Stimulated activated CD4-positive, alpha-beta T cell treated with anti-CD3 and anti-CD28 coated beads, Interleukin-1b, Interleukin-23, amount 100 ng/mL, for 4 hours (primary cell): ENCODE measurements at places on chromosomes 5 and 9.

- no peak for DNase-seq
Measured at GRCh38 chr5:175734016-175734415, 76.1 kb downstream of the HRH2 start.

- DNase-seq: no peak
Measured at GRCh38 chr9:133526721-133527321, 2.1 kb upstream of the MYMK start.

- DNase-seq: peak; percentile 29
Measured at GRCh38 chr9:2053883-2054845, 39.0 kb downstream of the SMARCA2 start.

DNA sequence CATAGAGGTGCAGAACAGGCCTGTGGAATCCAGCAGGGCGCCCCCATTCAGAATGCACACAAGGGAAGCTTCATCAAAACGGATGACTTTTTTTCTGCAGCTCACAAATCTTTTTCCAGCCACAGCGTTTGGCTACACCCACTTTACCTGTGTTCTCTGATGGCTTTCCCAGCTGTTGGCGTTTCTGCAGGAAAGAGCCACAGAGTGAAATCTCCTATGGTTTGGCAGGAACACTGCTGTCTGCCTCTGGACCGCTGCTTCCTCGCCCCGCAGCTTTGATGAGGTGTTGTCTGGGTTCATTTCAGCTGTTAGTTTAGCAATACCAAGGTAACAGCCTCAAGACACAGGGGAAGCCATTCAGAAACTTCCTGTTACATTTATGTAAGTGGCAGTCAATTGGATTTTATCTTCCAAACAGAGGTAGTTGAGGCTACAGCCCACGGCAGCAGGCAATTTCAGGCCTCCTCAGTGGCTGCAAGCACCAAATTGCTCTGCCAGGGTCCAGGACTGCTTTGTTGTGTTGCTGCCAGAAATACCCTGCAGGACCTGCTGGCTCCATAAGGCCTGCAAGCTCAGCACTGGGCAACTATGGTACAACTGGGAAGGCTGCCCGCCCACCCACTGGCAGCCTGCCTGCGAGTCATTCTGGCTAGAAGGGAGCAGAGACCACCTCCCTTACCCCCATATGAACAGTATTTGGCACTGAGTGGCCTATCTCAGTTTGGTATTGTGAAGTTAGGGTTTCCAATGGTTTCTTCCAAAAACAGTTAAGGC, 96.7 kb downstream of the MVB12B start:
- DNase-seq: no peak

DNA sequence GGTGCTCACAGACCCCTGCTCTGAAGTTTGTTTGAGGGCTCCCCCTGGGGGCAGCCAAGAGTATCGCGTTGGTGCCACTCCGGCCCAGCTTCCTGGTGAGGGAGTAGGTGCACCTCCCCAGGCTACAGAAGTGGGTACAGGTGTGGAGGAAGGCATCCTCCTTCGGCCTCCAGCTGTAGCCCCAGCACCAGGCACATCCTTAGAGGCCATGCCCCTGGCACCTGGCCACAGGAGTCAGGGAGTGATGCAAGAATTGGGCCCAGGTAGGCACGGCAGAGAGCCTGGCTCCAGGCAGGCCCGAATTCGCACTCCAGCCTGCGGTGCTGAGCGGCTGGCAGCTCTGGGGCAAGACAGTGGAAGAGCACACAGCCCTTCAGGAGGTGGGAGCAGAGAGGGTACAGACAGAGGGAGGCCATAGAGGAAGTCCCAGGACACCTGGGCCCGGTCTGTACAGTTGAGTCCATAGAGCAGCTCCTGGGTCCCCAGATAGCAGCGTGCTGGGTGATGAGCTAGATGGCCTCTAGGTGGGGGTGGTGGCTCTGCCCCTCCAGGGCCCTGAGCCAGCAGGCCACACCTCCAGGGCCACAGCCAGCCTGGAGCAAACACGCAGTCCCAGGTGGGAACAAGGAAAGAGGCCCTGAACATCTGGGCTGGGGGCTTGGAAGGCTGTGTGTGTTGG, 2.4 kb downstream of the SAPCD2 start:
- peak; percentile 82 for DNase-seq

DNA sequence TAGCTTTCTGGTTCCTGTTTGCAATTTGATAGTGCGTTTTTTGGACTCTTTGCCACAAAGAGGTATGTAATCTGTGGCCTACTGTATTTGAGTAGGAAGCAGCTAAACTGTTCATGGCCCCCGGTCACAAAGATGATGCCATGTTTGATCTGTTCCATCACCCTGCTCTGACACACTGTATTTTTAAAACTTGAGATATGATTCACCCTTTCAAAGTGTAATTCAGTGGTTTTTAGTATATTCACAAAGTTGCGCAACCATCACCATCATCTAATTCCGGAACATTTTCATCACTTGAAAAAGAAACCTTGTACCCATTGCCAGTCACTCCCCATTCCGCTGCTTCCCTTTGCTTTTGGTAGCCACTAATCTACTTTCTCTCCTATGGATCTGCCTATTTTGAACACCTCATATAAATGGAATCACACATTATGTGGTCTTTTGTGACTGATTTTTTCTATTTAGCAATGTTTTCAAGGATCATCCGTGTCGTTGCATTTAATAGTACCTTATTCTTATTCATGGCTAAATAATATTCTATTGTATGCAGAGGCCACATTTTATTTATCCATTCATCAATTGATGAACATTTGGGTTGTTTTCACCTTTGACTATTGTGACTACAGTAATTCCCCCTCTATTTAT, 141.6 kb downstream of the NR3C1 start:
- DNase-seq: no peak

DNA sequence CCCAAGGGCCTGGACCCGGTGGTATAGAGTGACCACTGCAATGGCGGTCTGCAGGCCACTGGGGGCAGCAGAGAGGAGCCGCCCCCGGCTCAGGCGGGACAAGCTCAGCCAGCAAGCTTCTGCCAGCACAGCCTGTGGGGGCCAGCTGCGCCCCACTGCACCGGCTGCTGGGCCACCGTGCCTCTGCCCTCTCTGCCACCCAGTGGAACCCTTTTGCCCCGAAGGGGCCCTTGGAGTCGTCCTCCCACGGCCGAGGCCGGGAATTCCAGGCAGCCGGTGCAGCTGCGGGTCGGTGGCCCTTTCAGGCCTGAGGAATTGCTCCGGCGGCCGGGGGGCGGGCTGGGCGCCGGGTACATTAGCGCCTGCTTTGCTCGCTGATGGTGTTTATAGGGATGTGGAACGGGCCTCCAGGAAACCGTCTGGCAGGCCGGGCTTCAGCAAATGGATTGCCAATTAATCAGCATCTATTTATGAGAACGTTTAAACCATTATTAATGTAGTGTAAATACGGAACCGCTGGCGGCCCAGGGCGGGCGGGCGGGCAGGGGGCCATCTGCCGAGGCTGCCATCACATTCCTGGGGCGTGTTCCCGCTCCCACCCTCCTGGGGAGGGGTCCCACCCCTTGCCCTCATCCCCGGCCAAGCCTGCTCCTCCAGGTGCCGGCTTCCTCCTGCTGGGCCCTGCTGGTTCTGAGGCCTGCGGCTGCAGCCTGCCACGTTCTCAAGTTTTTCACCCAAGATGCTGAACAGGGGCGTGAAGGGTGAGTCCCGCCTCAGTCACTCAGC, 127.4 kb downstream of the BARX1 start:
- no peak for DNase-seq

DNA sequence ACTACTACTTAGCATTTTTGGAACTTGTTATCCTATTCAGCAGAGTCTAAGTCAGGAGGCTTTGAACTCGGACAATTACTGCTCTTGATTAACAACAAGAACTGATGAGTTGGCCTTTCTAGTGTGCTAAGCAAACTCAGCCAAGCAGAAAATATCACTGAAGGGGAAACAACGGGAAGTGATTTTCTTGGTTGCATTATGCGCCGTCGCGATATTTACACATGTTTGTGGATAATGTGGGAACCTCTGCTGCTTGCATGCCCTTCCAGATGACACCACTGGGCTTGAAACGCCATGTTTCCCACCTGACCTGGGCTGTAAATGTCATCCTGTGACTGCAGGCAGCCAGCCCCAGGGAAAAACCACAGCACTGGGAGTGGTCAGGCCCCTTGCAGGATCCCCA, 205.5 kb downstream of the PAX5 start:
- no peak for DNase-seq

DNA sequence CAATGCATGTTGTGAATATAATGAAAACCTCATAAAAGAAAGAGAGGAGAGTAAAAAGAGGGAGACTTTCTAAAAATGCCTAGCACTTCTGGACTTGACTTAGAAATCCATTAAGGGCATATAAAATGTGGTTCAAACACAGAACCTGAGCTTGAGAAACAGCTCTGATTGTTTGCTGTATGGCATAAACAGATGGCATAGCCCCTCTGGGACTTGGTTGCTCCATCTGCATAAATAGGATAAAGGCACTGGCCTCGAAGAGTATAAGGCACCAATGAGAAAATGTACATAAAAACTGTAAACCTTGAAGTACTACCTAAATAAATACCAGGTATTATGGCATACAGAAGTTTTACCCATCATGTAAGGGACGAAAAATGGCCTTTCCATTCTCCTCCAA, 23.8 kb downstream of the MRPS27 start:
- no peak for DNase-seq

- DNase-seq: no peak
Measured at GRCh38 chr5:122967625-122968024, 68.9 kb downstream of the PPIC start.

GRCh38 chr5:26121338-26121737, 917.0 kb downstream of the CDH9 start:
- DNase-seq: no peak

- no peak for DNase-seq
Measured at GRCh38 chr5:170599756-170600155, 95.9 kb downstream of the KCNIP1 start.
